Breast epithelium (tissue), 4 donors: ENCODE measurements at places on chromosomes 2 and 18.

- peaks cover 8% of the 10 kb centered on the region for H3K27me3 ChIP-seq
- no peak overlapping the region for H3K4me3 ChIP-seq
- H3K27ac ChIP-seq, result no peak overlapping the region
- H3K36me3 ChIP-seq, result no peaks in the 10 kb centered on the region
- no peaks in the 10 kb centered on the region for H3K4me1 ChIP-seq
These were observed 57.9 kb downstream of the DCDC2C start for GRCh38 chr2:3761272-3761671.

DNA sequence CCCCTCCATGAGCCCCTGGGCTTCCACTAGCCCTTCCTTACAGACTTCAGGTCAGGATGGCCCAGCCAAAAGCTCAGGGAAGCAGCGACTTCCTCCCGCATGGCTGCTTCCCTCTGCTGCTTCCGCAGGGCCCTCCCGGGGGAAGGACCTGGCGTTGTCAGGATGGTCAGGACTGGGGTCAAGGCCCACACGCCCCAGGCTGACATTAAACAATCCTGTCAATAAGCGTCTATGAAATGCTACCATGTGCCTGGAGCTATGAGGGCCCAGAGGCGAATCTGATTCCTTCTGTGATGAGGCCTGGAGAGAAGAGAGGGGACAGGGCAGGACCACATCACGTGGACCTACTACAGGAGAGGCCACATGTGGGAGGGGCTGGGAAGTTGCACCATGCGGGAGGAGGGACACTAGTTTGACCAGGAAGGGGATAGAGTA, 17.3 kb downstream of the CYS1 start:
- H3K4me1 ChIP-seq, result no peaks in the 10 kb centered on the region
- no peak overlapping the region for H3K27ac ChIP-seq
- no peak for DNase-seq
- no peaks in the 10 kb centered on the region for H3K27me3 ChIP-seq

DNA sequence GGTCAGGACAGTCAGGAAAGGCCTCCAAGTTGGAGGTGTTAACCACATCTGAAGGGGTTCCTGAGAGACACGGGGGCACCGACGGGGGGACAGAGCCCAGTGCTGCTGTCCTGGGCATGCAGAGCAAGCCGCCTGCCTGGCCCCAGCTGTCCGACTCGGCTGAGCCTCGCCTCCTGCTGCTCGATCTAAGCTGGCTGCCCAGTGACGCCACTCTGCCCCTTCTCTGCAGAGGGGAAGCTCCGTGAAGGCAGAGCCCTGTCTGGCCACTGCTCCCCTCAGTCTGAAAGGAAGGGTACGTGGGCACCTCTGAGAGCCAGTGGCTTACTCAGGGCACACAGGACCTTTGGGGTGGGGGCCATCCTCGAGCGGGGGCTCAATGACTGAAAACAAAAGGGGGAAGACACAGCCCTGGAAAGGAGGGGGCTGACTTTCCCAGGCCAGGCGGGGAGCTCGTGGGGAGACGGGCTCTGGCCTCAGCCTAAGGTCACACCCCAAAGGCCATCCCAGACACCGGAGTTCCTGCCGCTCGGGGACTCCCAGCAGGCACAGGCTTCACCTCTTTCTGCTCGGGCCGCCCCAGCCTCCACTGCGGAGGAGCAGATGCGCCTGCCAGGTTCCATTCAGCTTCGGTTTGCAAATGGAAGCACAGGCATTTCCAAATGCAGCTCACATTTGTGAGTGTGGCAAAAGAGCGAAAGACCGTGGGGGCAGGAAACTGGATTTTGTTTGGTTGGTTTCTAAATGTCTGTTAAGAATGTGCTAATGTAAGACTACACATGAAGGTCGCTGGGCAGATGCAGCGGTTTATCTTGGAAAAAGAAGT, 136.9 kb downstream of the HDAC4 start:
- no peaks in the 10 kb centered on the region for H3K36me3 ChIP-seq
- peak overlapping the region; percentile 39 for H3K4me3 ChIP-seq
- peak; percentile 10 for DNase-seq
- peak overlapping the region; percentile 74 for H3K27ac ChIP-seq
- no peaks in the 10 kb centered on the region for H3K27me3 ChIP-seq
- H3K4me1 ChIP-seq, result peaks cover 12% of the 10 kb centered on the region

DNA sequence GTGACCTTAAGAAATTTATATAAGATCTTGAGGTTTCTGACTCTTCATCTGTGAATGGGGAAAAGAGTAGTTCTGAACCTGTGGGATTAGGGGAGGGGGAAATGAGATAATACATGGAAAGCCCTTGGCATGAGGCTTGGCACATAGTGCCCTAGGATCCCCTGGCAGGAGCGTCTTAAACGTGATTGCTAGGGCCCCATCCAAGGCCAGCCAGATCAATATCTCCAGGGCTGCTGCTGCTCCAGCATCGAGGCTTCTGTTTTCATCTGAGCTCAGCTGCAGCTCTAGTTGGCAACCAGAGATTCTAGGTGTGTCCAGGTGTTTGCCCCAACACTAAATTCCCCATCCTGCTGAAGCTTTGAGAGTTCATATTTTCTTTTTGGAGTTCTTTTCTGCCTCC, 71.0 kb downstream of the IL1R2 start:
- H3K4me3 ChIP-seq, result no peak overlapping the region
- no peaks in the 10 kb centered on the region for H3K27me3 ChIP-seq
- H3K36me3 ChIP-seq, result no peaks in the 10 kb centered on the region
- DNase-seq, result no peak
- peak overlapping the region; percentile 91 for H3K27ac ChIP-seq

DNA sequence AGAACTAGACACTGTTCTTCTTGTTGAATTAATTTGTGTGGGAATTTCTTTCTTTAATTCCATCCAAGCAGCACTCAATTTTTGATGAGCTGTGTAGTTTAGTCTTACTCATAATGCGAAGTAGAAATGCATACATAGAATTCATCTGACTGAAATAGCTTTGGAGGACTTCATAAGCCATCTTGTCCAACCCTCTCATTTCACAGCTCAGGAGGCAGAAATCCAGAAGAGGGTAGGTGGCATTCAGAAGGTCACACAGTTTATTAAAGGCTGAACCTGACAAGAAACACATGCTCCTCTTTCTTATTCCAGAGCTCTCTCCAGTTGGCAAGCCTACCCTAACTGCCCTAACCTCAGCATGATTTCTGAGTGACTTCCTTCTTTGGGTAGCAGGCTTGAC, 169.2 kb upstream of the NOSTRIN start:
- H3K27me3 ChIP-seq, result no peaks in the 10 kb centered on the region
- no peak overlapping the region for H3K27ac ChIP-seq
- H3K4me1 ChIP-seq, result no peaks in the 10 kb centered on the region
- H3K36me3 ChIP-seq, result no peaks in the 10 kb centered on the region
- no peak overlapping the region for H3K4me3 ChIP-seq

DNA sequence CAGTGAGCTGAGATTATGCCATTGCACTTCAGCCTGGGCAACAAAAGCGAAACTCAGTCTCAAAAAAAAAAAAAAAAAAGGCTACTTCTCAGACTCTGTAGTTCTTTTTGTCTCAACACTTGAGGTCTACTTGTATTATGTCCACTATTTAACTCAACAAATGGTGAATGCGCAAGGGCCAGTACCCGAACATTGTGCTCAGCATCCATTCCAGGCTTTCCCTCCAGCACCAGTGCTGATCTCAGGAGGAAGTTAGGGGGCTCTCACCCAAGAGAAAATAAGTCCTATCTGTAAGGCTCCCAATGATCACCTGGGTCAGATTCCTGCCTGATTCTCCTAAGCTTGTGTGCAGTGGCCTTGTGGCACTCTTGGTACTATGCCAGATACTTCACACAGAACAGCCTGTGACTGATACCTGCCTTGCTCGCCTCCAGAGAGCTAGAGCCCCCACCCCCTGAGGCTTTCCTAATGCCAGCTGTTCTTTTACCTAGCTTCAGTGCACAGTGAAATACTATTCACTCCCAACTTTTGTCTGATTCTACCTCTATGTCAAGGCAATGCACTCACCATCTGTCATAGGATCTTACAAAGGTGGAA, 74.9 kb downstream of the INO80D start:
- H3K4me3 ChIP-seq, result no peak overlapping the region
- no peak for DNase-seq
- no peaks in the 10 kb centered on the region for H3K4me1 ChIP-seq
- no peaks in the 10 kb centered on the region for H3K36me3 ChIP-seq
- H3K27ac ChIP-seq, result no peak overlapping the region
